ENCODE measurements at places on chromosomes 2 and 18. TPM values are rescaled to one million over a fixed set of nuclear protein-coding genes. Genes with fewer than 3 reads are reported as not detected.
A peak's percentile ranks its signal among the peaks of the same experiment; 100 is the strongest.

DNA sequence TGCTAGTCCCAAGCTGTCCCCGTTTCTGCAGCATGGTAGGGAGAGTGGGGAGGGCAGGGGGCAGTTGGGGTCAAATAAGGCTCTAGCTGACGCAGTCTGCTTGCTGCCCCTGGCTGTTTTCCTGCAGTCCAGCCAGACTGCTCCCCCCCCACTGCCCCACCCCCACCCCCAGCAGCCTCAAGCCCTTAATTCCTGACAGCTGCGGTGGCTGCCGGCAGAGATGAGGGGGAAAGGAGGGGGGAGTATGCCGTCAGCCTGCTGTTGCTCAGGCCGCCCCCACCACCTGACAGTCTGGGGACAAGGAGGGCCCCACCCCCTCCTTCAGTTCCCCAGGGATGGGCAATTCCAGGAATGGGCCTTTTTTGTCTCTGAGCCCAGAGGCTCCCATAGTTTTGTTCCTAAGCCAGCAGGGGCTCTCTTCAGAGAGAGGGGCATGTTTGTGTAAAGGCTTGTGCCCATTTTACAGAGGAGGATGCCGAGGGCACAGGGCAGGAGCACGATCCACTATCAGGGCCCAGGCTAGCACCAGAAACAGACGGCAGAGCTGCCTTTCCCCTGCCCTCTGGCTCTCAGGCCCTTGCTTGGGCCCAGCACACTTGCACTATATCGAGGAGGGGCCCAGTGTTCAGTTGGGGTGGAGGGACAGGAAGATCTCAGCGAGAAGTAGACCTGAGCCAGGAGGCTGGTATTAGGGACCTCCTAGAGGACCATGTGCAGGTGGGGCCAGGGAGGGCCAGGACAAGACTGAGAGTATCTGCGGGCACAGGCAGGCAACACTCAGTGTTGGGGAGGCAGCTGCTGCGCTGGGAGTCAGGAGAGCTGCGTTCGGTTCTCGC, 1.5 kb upstream of the WNT10A start:
- peaks cover 42% of the 10 kb centered on the region for H3K4me1 ChIP-seq
- peak overlapping the region; percentile 40 for H3K4me3 ChIP-seq
- DNase-seq, result peak; percentile 23
- H3K36me3 ChIP-seq, result no peaks in the 10 kb centered on the region

- H3K4me1 ChIP-seq, result no peaks in the 10 kb centered on the region
- no peak for DNase-seq
- no peaks in the 10 kb centered on the region for H3K27me3 ChIP-seq
- H3K36me3 ChIP-seq, result no peaks in the 10 kb centered on the region
- no peak overlapping the region for H3K27ac ChIP-seq
- no peak overlapping the region for H3K4me3 ChIP-seq
Measured at GRCh38 chr2:75788154-75788553, 77.4 kb upstream of the GCFC2 start.

GRCh38 chr18:63975628-63976027, 5.7 kb downstream of the SERPINB8 start:
- peaks cover 7% of the 10 kb centered on the region for H3K4me1 ChIP-seq
- no peaks in the 10 kb centered on the region for H3K36me3 ChIP-seq
- H3K27ac ChIP-seq, result no peak overlapping the region
- DNase-seq, result no peak

- H3K27ac ChIP-seq, result no peak overlapping the region
- no peaks in the 10 kb centered on the region for H3K27me3 ChIP-seq
- no peaks in the 10 kb centered on the region for H3K36me3 ChIP-seq
- DNase-seq, result no peak
- no peak overlapping the region for H3K4me3 ChIP-seq
Measured at GRCh38 chr2:45458909-45459563, 152.0 kb downstream of the SRBD1 start.

GRCh38 chr2:86050301-86050700, 55.4 kb downstream of the POLR1A start:
- no peak for DNase-seq
- no peak overlapping the region for H3K27ac ChIP-seq
- no peaks in the 10 kb centered on the region for H3K4me1 ChIP-seq
- peaks cover 41% of the 10 kb centered on the region for H3K36me3 ChIP-seq
- H3K27me3 ChIP-seq, result no peaks in the 10 kb centered on the region

GRCh38 chr2:43766006-43766405, 7.8 kb upstream of the DYNC2LI1 start:
- no peak overlapping the region for H3K4me3 ChIP-seq
- H3K27ac ChIP-seq, result no peak overlapping the region
- H3K27me3 ChIP-seq, result no peaks in the 10 kb centered on the region
- DNase-seq, result no peak
- no peaks in the 10 kb centered on the region for H3K4me1 ChIP-seq

DNA sequence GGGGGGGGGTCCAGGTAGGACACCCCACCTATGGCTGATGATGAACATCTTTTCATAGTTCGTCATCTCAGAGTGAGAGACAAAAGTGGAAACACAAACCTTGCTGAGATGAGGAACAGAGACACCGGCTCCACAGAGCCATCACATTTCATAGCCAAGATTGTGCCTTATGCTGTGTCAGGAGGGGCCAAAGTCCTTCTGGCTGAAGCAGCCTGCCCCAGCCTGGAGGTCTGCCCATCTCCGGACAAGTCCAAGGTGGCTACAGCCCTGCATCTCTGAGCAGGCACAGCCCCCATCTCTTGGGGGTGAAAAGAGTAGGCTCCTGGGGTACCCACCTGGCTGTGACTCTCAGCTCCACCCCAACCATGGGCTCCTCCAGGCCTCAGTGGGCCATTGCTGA, 70.3 kb downstream of the ZBTB7C start:
- no peaks in the 10 kb centered on the region for H3K27me3 ChIP-seq
- no peak overlapping the region for H3K4me3 ChIP-seq
- H3K36me3 ChIP-seq, result no peaks in the 10 kb centered on the region
- DNase-seq, result no peak

GRCh38 chr18:58882686-58883085, 18.0 kb downstream of the ZNF532 start:
- no peaks in the 10 kb centered on the region for H3K27me3 ChIP-seq
- no peak overlapping the region for H3K4me3 ChIP-seq
- no peak overlapping the region for H3K27ac ChIP-seq
- no peak for DNase-seq
- no peaks in the 10 kb centered on the region for H3K36me3 ChIP-seq

- no peaks in the 10 kb centered on the region for H3K36me3 ChIP-seq
- no peak overlapping the region for H3K27ac ChIP-seq
- H3K4me1 ChIP-seq, result no peaks in the 10 kb centered on the region
Measured at GRCh38 chr18:24727685-24728084, 267.2 kb downstream of the HRH4 start.

- H3K4me3 ChIP-seq, result no peak overlapping the region
- DNase-seq, result no peak
- no peaks in the 10 kb centered on the region for H3K36me3 ChIP-seq
- no peaks in the 10 kb centered on the region for H3K4me1 ChIP-seq
- no peak overlapping the region for H3K27ac ChIP-seq
Measured at GRCh38 chr2:206336861-206337260, 62.4 kb downstream of the ZDBF2 start.

DNA sequence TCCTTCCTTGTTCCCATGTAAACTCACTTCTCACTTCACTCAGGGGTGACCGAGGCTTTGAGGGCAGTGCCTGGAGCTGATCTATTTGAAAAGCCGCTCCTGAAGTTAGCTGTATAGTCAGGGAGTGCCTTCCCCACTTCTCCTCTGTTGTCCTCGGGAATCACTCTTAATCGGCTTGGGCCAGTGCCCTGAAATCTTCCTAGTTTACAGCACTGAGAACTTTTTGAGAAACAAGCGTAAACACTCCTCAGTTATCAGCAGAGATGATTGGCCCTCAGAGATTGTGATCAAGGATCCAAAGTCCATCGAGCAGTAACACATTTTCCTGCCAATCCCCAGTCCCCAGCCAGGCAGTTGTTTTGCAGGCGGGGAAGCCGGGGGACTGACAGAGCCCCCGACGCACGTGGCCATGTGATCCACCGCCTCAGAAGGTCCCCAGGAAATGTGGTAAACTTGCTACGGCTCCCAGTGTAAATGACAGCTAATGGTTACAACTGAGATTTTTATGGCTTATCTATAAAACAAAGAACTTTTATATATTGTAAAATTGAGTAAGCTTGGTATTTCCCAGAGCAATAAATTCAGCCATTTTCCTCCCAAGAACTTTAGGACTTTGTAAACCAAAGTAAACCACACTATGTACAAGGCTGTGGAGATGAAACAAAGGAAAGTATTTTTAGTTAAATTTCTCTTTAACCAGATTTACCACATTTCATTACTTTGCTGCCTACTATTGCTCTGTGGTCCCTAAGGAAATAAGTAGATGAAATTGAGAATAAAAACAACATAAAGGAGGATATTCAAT, 53.5 kb downstream of the C18orf63 start:
- DNase-seq, result no peak
- no peaks in the 10 kb centered on the region for H3K27me3 ChIP-seq
- no peak overlapping the region for H3K27ac ChIP-seq
- H3K36me3 ChIP-seq, result no peaks in the 10 kb centered on the region
- H3K4me1 ChIP-seq, result peaks cover 41% of the 10 kb centered on the region
- no peak overlapping the region for H3K4me3 ChIP-seq

GRCh38 chr18:24064391-24065100, 50.0 kb downstream of the TTC39C start:
- peaks cover 6% of the 10 kb centered on the region for H3K36me3 ChIP-seq
- DNase-seq, result no peak
- H3K27ac ChIP-seq, result no peak overlapping the region
- H3K27me3 ChIP-seq, result no peaks in the 10 kb centered on the region

- H3K27ac ChIP-seq, result no peak overlapping the region
- no peaks in the 10 kb centered on the region for H3K36me3 ChIP-seq
- no peak overlapping the region for H3K4me3 ChIP-seq
- no peak for DNase-seq
- H3K4me1 ChIP-seq, result no peaks in the 10 kb centered on the region
Measured at GRCh38 chr2:128812183-128812940, 493.7 kb upstream of the HS6ST1 start.

Gene TET3
- total RNA-seq, result 20.5 TPM

Gene DAPL1
- total RNA-seq, result not detected

Gene POTEJ
- total RNA-seq, result not detected

Gene DSG1
- total RNA-seq, result not detected

Gene CIB4
- total RNA-seq, result not detected

Gene LRRC30
- not detected for total RNA-seq

Gene FIGLA
- total RNA-seq, result not detected

Gene FBXO36
- total RNA-seq, result 0.74 TPM

Gene SLC11A1
- total RNA-seq, result 1.1 TPM
